ENCODE measurements at places on chromosomes 6 and 20.

DNA sequence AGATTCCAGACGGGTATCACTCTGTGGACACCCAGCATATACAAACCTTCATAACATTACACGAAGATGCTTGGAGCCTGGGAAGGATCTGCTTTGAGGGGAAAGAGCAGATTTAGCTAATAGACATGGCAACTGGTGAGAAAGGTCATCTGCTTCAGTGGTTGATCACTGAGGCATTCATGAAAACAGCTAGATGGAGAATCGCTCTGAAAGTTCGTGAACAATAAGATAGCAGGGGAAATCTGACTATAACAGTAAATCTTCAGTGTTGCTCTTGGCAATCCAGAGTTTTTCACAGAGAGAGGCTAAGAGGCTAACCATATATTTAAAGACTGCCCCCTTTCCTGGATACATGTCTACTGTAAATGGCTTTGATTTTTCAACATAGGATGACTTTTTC lies 245.3 kb downstream of the FARS2 start:
- no peak for DNase-seq

DNA sequence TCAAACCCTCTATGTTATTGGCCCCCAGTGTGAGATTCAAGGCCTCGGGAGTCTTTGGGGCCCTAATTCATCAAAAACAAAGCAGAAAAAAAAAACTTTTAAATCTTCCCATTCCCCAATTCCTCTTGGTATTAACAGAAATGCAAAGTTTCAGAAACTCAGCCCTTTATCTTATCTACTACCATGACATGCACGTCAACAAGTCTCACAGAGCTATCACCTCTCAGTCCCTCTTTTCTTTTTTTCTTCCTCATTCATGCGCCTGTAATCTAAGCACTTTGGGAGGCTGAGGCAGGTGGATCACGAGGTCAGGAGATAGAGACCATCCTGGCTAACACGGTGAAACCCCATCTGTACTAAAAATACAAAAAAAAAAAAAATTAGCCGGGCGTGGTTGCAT lies 22.7 kb downstream of the SAMD3 start:
- no peak for DNase-seq

DNA sequence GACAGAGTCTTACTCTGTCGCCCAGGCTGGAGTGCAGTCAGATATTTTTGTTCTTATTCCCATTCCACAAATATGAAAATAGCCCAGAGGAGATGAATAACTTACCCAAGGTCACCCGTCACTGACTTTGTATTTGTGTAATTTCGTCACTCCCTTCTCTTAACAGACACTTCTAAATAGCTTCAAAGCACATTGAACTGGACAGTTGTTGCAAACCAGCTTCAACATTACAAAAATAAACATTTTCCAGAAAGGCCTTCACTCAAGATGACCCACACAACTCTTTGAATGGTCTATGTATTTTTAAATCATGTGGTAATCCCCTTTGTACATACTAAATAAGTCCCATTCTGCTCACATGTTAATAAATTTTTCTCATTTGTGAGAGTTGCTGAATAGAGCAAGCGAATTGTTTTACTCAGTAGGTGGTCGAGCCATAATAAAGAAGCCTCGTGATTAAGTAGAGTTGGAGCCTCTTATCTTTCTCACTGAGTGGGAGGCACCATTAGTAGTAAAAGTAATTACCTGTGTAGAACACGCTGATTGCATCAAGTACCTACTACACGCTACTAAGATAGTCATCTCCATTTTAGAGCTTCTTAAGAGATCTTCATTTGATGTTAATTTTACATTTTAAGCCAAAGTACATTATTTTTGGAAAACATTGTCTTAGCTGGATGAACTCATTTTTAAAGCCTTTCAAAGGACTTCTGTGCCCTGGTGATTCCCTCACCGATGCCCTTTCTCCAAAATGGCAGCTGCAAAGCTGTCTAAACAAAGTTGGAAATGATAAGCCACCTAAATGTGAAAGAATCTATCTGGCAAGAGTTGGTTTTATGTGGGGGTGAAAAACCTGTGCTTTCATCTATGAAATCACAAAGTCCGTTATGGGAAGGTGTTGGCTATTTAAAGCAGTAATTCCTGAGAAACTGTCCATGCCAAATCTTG lies 110.0 kb downstream of the TSHZ2 start:
- no peak for DNase-seq

- DNase-seq = no peak
These were observed 21.9 kb upstream of the ZSCAN9 start for GRCh38 chr6:28203201-28203600.

DNA sequence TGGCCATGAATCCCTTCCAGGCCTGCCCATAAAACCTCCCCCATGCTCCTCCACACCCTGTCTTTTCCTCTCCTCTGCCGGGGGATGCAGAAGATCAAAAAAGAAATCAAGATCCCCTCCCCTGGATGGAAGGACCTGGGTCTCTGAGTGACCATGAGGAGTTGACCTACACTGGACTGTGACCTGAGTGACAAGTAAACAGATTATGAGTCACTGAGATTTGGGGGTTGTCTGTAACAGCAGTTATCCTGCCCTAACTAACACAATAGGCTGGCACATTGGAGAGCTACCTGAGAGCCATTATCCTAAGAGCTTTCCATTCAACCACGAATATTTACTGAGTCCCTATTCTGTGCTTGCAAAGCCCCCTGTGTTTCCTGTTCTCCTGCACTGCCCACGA lies 28.4 kb upstream of the SIRPA start:
- no peak for DNase-seq

DNA sequence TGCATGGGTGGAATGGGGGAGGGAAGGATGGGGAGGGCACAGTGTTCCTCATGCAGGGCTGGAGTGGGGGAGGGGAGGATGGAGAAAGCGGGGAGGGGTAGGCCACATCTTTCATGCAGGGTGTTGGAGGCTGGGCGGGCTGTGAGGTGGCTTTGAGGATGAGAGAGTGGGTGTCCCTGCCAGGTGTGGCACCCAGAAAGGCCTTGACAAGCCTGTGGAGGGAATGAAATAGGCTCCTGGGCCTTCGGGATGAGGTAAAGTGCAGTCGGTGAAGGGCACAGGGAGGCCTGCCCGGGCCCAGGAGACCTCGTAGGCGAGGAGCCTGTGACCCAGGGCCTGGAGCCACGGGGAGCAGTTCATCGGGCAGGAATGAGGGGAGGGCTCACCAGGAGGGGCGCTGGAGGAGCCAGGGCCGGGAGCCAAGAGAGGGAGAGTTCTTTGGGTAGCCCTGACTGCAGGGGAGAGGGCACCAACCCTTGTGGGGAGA lies 7.6 kb downstream of the CEBPB start:
- DNase-seq = no peak

- DNase-seq = no peak
These were observed 21.0 kb downstream of the NFYA start for GRCh38 chr6:41093729-41094128.
